ENCODE measurements at places on chromosomes 2 and 18.

DNA sequence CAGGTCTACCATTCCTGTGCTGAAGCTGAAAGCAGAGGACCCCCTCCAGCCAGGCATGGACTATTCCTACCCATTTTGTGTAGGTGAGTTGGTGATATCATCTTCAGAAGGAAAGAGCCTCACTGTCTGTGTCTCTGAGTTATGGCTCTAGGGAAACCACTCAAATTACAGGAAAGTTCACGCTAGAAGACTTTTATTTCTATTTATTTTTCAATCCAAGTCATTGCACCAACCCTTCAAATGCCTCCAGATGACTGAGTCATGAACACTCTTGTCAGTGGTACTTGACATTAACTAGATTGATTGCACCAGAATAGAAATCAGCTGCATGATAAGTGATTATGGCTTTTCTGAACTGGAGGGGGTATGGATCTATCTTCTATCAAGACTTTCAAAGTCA lies 338.4 kb downstream of the MBD2 start:
- DNase-seq = no peak

GRCh38 chr2:237923481-237924163 lies 43.2 kb upstream of the UBE2F start:
- peak; percentile 38 for DNase-seq

GRCh38 chr2:144660518-144661316 lies 140.8 kb upstream of the ZEB2 start:
- no peak for DNase-seq

DNA sequence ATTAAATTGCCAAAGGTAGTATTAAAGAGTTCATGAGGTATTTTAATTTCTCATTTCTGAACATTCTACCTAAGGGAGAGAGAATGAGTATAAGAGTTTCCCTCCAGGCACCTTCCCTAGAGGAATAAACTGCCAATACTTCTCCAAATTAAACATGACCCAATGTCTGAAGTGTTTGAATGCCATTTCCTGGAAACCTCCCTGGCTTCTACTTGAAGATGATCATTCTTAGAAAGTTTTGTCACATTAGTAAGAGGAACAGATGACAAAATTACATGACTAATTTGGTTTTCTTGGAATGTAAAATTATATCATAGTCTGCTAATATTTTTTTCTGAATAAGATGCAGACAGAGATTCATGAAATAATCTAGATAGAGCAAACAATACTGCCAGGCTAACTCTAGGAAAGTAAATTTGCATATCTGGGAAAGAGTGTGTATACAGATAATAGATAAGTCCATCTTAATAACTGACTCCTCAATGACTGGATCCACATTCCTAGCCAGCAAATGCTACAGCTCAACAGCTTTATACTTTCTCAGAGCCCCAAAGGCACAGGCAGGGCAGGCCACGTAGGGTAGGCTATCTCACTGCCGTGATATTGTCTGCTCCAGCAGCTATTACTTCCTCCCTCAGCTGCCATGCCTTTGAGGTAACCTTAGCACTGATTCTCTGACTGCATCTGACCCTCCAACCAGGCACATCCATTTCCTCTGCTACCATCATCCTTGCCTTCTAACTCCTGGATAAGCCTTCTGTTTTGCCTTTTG lies 630.8 kb upstream of the PIK3C3 start:
- no peak for DNase-seq

DNA sequence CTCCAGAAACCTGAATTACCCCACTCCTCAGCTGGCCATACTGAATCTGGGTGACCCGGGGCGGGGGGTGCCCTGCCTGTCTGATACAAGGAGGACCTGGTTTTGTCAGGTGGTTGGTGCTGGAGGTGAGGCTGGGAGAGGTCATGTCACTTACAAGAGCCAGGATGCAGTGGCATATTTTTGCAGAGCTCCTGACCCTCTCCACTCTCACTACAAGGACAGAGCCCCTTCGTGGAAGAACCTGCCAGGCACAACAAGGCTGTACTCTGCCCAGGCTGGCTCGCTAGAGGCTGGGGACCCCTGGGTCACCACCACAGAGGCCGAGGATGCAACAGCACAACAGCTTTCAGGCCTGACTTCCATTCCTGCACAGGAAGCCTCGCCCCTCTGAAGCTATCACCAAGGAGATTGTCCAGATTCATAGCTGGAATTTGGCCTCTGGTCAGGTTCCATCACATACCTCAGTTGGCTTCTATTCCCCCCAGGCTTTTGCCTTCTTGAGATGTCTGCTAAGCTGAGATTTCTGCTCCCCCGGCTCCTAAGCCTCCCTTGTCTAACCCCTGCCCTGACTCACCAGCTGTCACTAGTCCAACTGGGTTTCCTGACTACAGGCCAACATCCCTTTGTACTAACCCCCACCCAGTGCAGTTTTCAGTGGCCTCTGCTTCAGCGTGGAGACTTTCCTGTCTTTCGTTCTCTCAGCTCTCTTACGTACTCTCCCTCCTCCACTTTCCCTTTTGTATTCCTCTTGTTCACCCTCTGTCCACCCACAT lies 132.5 kb upstream of the EPAS1 start:
- DNase-seq = no peak

DNA sequence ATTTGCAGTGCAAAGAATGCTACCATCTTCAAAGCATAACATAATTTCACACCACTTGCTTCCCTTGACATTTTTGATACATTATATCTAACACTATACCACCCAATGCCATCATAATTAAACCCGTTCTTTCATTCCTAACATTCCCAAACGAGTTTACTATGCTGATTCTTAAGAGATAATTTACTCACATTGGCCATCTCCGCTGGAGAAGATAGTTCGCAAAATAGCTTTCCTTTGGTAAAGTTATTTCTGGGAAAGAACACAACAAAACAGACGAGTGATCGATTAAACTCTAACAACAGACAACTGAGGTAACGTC lies 716 bp downstream of the MMADHC start:
- no peak for DNase-seq

Measured in NCI-H460 (cell line).